ENCODE measurements at places on chromosomes 16 and 17. TPM values are rescaled to one million over a fixed set of nuclear protein-coding genes. Genes with fewer than 3 reads are reported as not detected.

CAPNS2 gene
- total RNA-seq = not detected

TEKT1 gene
- not detected for total RNA-seq

CTRL gene
- 0.75 TPM for total RNA-seq

GDPD3 gene
- total RNA-seq = 1.8 TPM

TBC1D3I gene
- total RNA-seq = not detected

PDILT gene
- total RNA-seq = not detected

TNS4 gene
- not detected for total RNA-seq

PIK3R6 gene
- 1.1 TPM for total RNA-seq

EPX gene
- total RNA-seq = not detected

HOXB6 gene
- not detected for total RNA-seq

NPIPA8 gene
- not detected for total RNA-seq

TERF2IP gene
- 75.6 TPM for total RNA-seq

C16orf78 gene
- total RNA-seq = not detected

DNA sequence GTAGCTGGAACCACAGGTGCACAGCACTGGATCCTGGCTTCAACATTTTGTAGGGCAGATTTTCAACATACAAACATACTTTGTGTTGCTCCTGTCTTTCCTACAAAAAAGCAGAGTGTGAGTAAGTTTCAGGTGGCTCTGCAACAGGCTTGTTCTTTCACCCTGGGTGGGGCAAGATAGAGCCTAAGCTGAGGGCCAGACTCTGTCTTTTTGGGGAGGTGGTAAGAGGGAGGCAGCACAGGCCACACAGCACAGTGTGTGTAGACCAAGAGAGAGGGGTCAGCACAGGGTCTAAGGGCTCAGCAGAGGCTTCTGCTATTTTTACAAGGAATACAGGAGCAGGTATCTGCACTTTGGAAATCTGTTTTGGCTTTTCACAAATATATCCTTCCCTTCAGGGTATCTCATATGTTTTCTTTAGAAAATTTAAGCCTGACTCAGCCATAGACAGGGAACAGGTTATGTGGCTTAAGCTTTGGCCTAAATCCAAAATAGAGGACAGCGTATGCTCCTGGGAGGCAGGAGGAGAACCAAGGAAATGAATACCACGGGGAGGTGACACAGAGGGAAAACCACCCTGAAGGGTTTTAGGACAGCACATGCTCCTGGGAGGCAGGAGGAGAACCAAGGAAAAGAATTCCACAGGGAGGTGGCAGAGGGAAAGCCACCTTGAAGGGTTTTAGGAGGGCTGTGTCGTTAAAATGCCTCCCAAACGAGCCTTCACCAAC is 21.6 kb downstream of the EMC8 start:
- no peak for DNase-seq

GRCh38 chr16:69017036-69017783 is 88.2 kb upstream of the HAS3 start:
- no peak for DNase-seq

- no peak for DNase-seq
These were observed 1.7 kb downstream of the PERCC1 start for GRCh38 chr16:1432388-1433262.

DNA sequence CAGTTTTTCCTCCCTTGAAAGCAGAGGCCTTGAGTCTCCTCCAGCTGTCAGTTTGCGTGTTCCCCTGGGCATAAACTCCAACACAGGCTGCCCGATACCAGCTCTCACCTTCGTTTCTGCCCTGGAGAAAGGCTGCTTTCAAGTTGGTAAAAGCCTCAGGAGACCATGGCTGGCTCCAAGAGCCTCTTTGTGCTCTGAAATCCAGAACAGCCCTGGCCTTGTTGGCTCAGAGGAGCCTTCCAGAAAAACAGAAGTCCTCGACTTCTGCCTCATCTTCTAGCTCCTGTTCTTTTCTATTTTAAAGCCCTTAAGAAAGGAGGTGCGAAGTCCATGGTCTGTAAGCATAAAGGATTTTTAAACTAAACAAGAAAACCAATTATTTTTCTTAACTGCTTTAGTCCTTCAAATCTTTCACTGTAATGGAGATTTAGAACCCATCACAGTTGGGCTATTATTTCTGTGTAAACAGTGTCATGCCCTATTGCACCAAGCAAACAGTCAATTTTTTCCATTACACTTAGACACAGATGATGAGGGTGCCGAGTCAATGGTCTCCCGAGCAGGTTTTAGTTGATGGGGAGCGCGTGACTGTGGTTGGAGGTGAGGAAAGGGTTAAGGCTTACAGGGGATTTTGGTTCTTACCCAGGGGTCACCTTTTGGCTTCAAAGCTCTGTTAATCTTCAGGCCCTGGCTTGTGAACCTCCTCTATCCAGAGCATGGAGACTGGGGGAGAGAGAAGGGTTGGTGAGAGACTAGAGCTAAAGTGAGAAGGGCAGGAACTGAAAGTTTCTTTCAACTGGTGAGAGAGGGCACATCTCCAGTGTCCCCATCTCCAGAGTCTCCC is 212.8 kb downstream of the MSI2 start:
- DNase-seq = no peak

DNA sequence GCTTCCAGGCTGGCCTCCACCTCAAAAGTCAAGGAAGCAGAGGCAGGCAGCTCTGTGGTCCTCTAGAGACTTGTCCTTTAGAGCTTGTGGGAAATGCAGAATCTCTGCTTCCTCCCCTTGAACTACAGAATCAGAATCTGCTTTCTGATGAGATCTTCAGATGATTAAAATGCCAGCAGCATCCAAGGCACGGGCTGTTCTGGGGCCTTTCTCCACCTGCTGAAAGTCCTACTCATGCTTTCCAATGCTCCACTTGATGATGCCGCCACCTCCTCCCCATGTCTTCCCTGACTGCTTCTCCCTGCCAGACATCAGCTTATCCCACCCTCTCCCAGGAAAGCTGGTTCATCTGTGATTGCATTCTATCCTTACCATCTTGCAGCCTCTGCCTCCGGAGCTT is 33.3 kb downstream of the CMTM3 start:
- no peak for DNase-seq

DNA sequence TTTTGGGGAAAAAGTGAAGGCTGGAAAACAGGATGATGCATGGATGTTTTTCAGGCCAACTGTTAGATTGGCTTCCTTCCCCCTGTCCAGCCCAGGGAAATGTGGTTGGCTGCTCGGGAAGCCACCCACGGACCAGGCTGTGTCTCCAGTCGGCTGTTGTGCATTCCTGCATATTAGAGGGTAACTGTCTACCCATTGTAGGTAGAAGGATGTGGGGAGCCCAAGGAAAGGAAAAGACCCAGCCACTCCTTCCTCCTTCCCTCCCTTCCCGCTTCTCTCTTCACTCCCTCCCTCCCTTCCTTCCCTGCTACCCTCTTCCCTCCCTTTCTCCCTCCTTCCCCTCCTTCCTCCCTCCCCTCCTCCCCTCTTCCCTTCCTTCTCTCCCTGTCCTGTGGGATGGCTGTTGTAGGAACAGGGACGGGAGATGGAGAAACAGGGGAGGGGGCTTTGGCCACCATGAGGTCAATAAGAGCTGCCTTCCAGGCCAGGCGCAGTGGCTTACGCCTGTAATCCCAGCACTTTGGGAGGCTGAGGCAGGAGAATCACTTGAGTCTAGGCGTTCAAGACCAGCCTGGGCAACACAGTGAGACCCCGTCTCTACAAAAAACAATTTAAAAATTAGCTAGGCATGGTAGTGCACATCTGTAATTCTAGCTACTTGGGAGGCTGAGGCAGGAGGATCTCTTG is 16.9 kb downstream of the SYT17 start:
- DNase-seq = no peak

DNA sequence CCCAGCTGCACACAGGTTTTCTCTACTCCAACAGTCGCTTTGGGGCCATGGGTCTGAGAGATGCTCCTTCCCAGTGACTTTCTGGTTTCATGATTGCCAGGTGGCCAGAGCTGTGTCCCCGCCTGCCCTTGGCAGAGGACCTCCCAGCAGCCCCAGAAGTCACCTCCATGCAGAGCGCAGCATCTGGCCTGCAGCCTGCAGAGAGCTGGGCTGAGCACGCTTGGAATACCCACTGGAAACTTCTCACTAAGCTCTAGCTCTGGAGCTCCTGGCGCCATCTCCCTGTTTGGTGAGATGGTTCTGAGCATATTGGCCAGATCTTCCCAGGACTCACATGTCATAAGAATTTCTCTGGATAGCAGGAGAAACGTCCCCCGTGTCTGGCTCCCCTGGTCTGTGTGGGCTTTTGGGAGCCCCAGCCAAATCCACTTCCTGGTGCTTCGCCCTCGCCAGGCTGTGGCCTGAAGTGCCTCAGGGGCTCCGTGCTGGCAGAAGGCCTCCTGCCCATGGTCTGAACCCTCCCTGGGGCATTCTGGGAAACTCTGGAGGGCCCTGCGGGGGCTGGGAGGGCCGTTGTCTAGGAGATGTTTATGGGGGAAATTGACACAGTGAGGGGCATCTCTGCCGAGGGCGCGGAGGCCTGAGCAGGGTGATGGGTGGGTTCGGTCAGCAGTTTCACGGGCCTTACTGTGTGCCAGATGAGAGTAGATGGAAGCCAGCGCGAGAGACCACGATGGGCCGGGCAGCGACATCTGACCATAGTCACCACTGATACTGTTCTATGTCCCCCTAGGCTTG is 73.2 kb upstream of the CIBAR2 start:
- peak; percentile 81 for DNase-seq

DNA sequence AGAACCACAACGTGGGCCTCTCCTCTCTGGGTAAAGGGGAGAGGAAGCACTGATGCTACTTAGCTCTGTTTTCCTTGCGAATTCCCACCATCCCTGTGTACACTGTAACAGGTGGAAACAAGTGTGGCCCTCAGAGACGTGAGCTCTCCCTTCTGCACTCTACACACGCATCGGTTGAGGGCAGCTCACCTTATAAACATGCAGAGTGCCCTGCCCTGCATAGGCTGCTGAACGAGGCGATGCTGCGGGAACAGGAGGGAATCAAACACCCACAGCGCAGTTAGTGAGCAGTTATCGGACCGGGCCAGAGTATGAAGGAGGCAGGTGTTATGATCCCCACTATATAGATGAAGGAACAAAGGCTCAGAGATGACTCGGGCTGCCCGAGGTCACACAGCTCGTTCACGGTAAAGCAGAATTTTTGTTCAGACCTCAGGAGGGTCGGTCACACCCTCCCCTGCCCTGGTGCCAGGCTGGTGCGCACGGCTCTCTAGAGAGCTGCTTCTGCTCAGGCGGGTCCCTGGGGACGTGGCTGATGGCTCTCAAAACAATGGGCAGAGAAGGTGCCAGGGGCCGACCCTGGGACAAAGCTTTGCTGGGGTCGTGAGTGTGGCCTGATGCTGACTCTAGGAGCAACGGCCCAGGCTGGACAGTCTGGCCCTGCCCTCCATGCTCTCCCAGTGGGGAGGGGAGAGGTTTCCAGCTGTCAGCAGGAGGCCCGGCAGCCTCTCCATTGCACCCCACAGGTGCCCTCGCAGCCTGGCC is 68.5 kb downstream of the RPH3AL start:
- peak; percentile 15 for DNase-seq

- no peak for DNase-seq
These were observed 1.2 kb downstream of the CDT1 start for GRCh38 chr16:88804552-88805339.

DNA sequence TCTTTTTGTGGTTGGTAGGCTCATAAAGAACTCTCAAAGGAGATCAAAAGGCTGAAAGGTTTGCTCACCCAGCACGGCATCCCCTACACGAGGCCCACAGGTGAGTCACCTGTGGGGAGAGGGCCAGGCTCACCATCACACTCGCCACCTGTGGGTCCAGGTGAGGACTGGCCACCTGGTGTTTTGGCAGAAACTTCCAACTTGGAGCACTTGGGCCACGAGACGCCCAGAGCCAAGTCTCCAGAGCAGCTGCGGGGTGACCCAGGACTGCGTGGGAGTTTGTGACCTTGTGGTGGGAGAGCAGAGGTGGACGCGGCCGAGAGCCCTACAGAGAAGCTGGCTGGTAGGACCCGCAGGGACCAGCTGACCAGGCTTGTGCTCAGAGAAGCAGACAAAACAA is 11.1 kb downstream of the GNPTG start:
- no peak for DNase-seq

GRCh38 chr16:86037999-86038925 is 139.3 kb downstream of the IRF8 start:
- DNase-seq = no peak

GRCh38 chr16:65142276-65142675 is 20.4 kb upstream of the CDH11 start:
- DNase-seq = no peak

DNA sequence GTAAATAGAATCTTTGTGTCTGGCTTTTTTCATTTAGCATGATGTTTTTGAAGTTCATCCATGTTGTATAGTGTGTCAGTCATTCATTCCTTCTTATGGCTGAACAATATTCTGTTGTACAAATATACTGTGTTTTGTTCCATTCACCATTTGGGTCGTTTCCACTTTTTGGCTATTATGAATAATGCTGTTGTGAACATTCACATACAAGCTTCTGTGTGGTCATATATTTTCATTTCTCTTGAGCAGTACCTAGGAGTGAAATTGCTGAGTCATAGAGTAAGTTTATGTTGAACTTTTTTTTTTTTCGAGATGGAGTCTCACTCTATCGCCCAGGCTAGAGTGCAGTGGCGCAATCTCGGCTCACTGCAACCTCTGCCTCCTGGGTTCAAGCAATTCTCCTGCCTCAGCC is 32.3 kb upstream of the TAOK1 start:
- DNase-seq = no peak

DNA sequence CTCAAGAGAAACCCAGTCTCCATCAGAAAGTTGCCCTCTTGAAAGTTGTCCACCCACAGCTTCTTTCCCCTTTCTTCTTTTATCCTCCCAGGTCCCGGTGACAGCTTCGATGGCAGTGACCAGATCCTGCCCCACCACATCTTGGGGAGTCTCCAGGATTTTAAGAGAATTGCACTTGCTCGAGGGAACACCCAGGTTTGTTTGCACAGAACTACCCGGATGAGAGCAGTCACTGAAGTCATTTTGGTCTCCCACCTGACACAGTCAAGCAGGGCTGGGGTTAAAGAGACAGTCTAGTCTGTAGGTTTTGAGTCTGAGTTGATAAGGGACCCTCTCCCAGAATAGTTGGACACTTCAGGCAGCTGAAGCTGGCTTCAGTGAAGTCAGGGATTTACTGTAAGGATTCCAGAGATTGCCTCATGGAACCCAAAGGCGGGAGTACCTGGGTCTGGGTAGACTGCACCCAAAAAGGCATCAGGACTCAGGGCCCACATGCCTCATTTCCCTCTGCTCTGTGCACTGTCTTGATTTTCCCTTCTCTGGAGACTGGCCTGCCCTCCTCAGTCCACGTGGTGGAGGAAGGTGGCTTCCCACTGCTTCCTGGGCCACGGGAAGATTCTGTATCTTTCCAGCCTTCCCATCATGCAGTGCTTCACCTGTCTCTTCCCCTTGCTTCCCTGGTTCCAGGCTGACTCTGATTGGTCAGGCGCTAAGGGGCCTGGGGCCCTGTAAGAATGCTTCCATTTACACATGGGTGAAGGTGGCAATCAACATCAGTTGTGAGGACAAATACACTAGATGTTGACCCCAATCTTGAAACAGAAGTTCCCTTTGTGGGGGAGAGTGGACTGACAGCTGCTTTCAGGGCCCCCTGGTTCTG is 9.5 kb downstream of the MYCBPAP start:
- DNase-seq = no peak

- DNase-seq = no peak
These were observed 61.0 kb upstream of the RBBP6 start for GRCh38 chr16:24478401-24478800.

- peak; percentile 37 for DNase-seq
These were observed 642 bp downstream of the MT1F start for GRCh38 chr16:56658327-56658875.

All from heart left ventricle (tissue), 16 donors.